ENCODE measurements at places on chromosomes 16 and 17.

DNA sequence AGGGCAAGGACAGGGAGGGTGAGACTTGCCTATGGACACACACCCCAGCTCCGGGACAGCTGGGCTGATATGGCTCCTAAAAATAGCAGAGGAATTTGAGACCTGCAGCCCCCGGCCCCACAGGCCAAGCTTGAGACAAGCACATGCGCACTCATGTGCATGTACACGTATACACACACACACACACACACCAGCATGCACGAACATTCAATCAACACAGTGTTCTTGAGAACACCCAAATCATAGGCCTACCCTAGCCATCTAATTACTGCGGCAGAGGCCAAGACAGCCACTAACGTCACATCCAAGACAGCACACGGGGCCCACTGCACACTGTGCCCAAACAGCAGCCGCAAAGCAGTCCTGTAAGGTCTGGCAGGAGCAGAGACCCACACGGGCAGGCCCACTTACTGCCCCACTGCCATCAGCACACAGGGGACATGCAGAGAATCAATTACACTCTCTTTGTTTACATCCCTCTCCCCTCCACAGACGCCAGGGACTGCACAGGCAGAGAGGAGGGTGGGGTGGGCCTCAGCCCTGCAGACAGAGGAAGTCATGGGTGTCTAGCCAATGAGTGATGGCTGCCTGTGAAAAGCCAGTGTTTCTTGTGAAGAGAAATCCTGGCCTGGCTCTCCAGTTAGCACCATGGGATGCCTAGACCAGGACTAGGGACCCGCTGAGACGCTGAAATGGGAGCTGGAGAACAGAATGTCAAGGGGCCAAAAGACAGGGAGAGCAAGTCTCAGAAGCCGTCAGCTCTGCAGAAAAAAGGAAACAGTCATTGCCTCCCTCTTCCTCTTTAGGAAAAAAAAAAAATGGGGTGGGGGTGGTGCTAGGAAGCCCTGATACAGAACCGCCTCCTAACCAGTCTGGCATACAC, 39.3 kb downstream of the MYO18A start:
- peak; percentile 72 for DNase-seq

GRCh38 chr16:57788951-57789350, 13.3 kb downstream of the KIFC3 start:
- no peak for DNase-seq

GRCh38 chr17:6996256-6997011, 585 bp downstream of the ALOX12 start:
- DNase-seq = no peak

DNA sequence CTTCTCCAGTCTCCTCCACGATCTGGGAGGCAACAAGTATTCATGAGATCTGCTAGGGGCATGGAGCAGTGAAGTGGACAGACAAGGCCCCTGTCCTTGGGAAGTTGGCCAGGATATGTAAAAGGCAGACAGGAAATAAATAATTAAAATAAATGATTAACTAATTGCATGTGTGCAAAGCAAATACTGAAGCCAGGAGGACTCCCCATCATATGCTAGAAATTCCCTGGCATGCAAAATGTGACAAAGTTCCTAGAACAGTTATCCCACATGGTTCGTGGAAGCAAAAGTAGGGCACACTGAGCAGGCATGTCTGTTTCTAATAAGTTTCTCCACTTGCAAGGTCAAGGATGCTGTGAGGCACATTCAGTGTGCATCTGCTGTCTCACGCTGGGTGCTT, 86.8 kb downstream of the CDYL2 start:
- no peak for DNase-seq

- no peak for DNase-seq
These were observed 50.6 kb downstream of the LMF1 start for GRCh38 chr16:920051-920681.

GRCh38 chr16:30664616-30665109, 6.4 kb downstream of the FBRS start:
- no peak for DNase-seq

GRCh38 chr17:55272711-55273578, 8.2 kb downstream of the HLF start:
- DNase-seq = no peak

- DNase-seq = no peak
These were observed 30.4 kb upstream of the FOXK2 start for GRCh38 chr17:82489117-82489516.

GRCh38 chr17:72710834-72711233, 381.7 kb downstream of the SLC39A11 start:
- no peak for DNase-seq

GRCh38 chr17:74453665-74454196, 12.7 kb upstream of the CD300A start:
- peak; percentile 80 for DNase-seq

DNA sequence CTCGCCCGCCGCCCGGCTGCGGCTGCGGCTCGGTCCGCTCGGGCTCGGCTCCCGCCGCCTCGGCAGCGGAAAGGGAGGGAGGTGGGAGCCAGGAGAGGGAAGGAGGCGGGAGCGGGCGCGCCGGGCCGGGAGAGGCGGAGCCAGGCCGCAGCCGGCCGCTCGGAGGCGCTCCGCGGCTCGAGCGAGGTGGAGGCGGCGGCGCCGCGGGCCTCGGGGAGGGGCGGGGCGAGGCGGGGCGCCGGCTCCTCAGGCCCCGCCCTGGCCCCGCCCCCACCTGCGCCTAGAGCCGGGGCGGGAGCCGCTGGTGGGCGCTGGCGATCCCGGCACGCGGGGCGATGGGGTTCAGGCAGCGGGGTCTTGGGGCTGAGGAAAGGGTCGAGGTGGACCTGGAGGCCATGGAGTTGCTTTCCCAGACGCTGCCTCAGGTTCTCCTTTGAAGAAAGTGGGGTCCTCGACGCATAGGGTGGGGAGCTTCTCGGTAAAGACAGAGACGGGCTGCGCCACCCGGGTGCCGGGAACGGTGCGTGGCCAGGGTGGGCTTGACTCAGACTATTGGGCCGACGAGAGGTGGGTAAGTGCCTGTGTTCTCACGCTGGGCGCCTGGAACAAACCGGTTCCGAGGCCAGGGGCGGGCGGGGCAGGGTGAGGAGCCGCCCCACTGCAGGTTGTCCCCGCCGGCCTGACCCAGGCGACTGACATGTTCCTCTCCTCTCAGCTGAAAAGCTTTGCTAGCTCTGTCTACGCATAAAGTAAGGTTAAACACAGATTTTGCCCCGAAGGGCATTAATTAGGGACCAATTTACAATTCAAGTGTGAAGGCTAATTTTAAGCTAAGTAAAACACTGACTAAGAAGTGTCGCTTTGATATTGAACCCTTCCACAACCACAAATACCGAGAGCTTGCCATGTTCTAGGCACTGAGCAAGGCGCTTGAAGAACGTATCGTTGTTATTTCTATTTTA, at the start of gene CMTM4:
CMTM4 (minus strand) TSS at position 75 of the 962 bp plus-strand sequence. CDS start 218 bp downstream, outside the sequence.
- peak; percentile 75 for DNase-seq

DNA sequence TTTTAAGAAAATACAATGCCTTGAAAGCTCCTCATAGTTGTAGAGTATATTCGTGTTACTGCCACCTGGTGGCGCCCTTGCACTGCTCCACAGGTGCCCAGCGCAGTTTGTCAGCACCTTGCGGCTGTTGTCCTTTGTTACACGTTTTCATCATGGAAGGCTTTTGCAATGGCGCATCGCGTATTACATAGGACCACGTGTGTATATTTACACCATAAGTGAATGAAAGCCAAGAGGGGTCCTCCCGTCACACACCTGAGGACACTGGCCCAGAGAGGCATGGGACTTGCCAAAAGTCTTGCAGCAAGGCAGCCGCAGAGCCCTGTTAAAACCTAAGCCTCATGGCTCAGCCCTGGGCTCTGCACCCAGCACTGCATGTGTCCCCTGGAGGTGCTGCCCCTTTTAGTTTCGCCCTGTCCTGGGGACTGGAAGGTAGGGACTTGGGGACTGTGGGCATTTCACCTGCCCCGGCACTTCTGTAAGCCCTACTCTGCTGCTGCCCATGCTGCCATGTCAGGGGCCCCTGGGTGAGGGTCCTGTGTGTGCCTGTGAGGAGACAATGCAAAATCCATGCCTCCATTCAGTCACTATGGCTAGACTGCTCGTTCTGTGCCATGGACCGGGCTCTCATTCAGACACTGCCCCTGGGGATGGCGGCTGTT, 24.3 kb downstream of the POLR3E start:
- peak; percentile 82 for DNase-seq

DNA sequence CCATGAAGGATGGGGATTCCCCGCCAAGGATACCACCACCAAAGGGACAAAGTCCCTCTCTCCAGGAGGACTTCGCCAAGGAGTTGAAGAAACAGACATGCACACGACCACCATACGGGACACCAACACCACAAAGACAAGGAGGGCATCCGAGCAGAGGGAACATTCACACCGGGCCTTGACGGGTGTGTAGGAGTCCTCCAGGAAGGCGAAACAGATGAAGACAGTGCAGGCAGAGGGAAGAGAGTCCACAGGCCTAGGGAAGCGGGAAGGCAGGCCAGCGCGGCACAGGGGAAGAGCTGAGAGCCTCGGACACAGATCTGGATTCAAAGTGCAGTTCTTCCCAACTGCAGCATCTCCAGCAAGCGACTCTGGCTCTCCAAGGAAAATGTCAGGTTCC, 10.8 kb downstream of the COTL1 start:
- DNase-seq = no peak

DNA sequence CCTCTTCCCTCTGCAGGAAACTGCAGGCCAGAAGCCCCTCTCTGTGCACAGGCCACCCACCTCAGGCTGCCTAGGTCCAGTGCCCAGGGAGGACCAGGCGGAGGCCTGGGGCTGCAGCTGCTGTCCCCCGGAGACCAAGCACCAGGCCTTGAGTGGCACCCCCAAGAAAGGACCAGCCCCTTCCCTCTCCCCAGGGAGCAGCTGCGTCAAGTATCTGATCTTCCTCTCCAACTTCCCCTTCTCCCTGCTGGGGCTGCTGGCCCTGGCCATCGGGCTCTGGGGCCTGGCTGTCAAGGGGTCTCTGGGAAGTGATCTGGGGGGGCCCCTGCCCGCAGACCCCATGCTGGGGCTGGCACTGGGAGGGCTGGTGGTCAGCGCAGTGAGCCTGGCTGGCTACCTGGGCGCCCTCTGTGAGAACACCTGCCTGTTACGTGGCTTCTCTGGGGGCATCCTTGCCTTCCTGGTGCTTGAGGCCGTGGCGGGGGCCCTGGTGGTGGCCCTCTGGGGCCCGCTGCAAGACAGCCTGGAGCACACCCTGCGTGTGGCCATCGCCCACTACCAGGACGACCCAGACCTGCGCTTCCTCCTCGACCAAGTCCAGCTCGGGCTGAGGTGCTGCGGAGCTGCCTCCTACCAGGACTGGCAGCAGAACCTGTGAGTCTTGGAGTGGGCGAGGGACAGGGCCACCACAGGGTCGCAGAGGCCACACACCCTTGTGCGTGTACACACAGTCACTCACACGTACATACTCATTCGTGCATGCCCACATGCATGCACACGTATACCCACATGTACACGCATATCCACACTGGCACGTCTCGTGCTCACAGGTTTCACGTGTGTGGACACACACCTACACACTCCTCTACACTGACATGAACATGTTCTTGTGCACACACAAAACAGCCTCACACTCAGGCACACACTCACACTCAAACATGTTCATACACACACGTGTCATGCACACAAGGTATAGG, 8.3 kb downstream of the TSPAN10 start:
- no peak for DNase-seq

DNA sequence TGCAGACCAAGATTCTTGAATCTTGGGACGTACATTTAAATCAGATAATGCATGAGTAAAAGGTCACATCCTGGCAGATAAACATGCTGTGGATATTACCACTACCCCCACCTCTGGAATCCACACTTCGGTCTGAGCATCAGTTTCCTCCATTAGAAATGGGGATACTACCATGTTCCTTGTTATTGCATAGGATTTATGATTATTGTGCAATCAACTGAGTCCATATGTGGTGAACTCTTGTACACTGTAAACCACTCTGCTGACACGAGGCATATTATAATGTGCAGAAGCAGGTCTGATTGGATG, 108.7 kb downstream of the VAT1L start:
- no peak for DNase-seq

- no peak for DNase-seq
These were observed 178.9 kb downstream of the IRX3 start for GRCh38 chr16:54107583-54108202.

DNA sequence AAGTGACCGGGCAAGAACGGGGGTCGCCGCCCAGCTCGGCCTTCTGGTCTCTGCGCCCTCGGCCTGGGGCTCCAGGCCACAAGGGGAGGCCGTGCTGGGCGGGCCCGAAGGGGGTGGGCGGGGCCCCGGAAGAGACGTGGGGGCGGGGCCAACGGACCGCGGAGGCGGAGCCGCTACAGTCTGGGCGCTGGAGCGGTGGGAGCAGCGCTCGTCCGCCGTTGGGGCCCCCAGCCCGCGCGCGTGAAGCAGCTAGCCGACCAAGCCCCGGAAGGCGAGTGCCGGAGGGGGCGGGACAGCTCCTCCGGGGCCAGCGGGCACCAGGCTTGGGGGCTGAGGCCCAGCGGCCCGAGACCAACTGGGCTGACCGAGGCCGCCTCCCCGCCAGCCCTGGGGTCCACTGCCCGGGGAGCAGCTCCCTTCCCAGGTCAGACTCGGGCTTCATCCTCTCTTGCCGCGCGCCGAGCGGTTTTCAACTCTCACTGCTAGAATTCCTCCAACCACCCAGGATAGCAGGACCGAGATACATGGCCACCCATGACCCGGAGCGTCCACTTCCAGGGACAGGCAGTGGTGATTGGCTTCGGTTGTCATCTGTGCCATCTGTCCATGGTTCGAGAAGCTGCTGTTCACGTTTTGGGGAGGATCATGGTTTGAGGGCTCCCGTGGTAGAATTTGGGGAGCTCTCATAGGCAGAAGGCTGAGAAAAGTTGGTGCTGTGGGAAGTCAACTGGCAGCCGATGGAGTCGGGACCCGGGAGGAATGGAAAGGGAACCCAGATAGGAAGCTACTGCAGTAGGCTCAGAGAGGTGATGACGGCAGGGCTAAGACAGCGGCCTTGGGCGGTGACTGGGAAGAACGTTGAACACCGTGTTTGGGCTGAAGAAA, 44.6 kb upstream of the LCMT1 start:
- peak; percentile 74 for DNase-seq

Measured in NAMALWA (cell line).